Uterus (tissue), 4 donors: ENCODE measurements at places on chromosomes 6 and 20. TPM values are rescaled to one million over a fixed set of nuclear protein-coding genes. Genes with fewer than 3 reads are reported as not detected.

DNA sequence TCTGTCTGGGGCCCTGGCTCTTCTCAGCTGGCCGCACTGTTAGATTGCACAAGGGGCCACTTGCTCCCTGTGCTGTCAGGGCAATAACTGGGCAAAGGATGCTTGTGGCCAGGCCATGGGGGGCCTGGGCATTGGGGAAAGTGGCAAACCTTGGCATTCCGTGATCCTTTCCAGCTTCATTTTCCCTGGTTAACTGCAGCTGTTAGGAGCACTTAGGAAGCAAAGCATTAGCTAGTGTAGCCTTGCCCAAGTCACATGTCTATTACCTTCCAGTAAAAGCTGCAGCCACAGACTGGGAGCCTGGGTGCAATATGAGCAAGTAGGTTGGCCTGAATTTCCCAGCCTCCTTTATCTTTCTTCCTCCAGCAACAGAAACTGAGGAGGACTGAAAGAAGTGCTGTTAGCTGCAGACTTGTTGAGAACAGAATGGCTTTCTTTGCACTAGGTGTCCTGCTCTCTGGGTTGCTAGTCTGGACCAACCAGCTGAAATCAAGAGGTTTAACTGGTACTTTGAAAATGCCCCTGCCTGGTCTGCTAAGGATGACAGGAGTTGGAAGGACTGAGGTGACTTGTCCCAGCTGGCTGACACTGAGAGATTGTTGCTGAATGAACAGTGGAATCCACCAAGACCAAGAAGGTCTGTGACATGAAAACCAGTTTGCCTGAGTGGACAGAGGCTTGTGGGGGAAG is 312.3 kb upstream of the SUPT3H start:
- H3K27me3 ChIP-seq = no peaks in the 10 kb centered on the region
- H3K36me3 ChIP-seq = no peaks in the 10 kb centered on the region
- no peak overlapping the region for H3K4me3 ChIP-seq
- no peaks in the 10 kb centered on the region for H3K4me1 ChIP-seq
- DNase-seq = no peak

The RALGAPA2 gene
- total RNA-seq = 25.9 TPM

DNA sequence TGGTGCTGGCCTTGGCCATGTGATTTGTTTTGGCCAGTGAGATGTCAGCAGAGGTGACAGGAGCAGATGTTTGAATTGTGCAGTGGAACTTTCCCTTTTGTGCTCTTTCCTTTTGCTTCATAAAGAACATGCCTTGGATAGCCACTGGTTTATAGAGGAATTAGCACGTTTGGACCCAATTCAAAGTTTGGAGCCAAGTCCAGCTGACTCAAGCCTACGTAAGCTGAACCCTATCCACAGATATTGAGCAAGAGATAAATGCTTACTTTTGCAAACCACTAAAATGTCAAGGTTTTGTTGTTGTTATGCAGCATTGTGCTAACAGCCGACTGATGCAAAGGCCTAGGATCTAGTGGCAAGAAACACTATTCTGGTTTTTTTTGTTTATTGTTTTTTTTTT is 230.9 kb upstream of the CITED2 start:
- no peaks in the 10 kb centered on the region for H3K27me3 ChIP-seq
- H3K36me3 ChIP-seq = no peaks in the 10 kb centered on the region
- H3K4me1 ChIP-seq = no peaks in the 10 kb centered on the region
- H3K4me3 ChIP-seq = no peak overlapping the region

DNA sequence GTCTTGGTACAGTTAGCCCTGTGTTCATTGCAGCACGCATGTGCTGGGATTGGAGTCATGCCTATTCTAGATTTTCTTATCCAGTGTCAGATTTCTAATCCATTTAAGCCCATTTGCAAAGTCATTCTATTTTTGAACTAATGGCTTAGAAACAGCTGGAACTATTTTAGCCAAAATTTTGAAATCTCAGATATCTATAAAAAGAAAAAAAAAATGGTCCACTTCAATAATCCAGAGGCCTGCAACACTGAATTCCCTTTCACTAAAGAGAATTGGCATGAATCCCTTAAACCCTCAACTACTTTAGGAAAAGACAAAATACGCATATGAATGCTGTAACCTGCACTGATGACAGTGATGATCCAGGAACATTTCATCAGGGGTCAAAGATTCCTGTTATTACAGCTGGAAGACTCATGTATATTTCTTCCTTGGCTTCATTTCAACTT is 1.5 kb downstream of the COL21A1 start:
- no peak overlapping the region for H3K4me3 ChIP-seq
- H3K27me3 ChIP-seq = no peaks in the 10 kb centered on the region
- no peak for DNase-seq
- H3K36me3 ChIP-seq = no peaks in the 10 kb centered on the region
- peaks cover 6% of the 10 kb centered on the region for H3K4me1 ChIP-seq
- peak overlapping the region; percentile 79 for H3K27ac ChIP-seq

GRCh38 chr20:50315586-50316551 is 125.2 kb downstream of the CEBPB start:
- no peaks in the 10 kb centered on the region for H3K36me3 ChIP-seq
- H3K27me3 ChIP-seq = no peaks in the 10 kb centered on the region
- H3K4me1 ChIP-seq = peaks cover 5% of the 10 kb centered on the region

- no peaks in the 10 kb centered on the region for H3K4me1 ChIP-seq
- H3K27me3 ChIP-seq = no peaks in the 10 kb centered on the region
- no peak overlapping the region for H3K27ac ChIP-seq
- no peak for DNase-seq
- H3K36me3 ChIP-seq = no peaks in the 10 kb centered on the region
These were observed 7.4 kb downstream of the GMEB2 start for GRCh38 chr20:63619505-63619904.

DNA sequence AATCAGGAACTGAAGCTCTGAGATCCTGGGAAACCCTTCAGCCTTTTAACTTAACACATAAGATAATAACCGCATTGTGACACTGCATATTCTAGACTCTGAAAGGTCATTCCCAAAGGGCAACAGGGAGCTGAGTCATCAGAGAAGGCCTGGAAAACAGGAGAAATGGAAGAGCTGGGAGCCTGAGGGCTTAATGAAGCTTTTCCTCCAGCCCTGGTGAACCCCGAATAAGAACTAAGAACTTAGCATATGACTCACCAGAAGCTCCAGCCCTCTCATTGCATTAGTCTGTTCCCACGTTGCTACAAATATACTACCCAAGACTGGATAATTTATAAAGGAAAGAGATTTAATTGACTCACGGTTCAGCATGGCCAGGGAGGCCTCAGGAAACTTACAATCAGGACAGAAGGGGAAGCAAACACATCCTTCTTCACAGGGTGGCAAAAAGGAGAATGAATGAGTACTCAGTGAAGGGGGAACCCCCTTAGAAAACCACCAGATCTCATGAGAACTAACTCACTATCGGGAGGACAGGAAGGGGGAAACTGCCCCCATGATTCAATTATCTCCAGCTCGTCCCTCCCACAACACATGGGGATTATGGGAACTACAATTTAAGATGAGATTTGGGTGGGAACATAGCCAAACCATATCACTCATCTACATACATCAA is 648.5 kb downstream of the TFAP2A start:
- no peak overlapping the region for H3K27ac ChIP-seq
- DNase-seq = no peak
- H3K4me3 ChIP-seq = no peak overlapping the region
- H3K4me1 ChIP-seq = no peaks in the 10 kb centered on the region
- H3K27me3 ChIP-seq = no peaks in the 10 kb centered on the region

DNA sequence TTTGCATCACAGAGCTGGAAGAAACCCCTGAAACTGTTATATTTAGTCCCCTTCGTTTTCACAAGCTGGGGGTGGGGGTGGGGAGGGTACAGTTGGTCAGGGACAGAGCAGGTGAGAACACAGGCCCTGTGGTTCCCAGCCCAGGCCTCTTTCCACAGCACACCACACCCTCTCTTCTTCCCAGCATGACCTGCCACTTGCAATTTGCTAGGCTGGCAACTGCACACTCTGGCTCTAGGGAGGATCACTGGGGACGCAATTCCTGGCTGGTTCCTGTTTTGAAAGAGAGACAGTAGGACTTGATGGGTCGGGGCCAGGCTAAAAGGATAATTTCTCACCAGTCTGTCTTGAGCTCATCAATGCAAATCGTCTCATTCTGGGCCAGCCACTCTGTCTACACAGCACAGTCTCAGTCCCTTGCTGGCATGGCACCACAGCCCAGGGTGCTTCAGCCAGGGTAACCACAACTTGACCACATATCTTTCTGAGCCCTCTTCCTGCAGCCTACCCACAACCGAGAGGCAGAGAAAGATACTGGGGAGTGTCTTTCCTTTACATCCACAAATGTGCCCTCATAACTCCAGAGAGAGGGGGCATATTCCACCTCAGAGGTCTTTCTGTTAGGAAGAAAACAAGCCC is 41.7 kb upstream of the EMILIN3 start:
- H3K36me3 ChIP-seq = no peaks in the 10 kb centered on the region
- no peak overlapping the region for H3K27ac ChIP-seq
- no peak overlapping the region for H3K4me3 ChIP-seq
- H3K4me1 ChIP-seq = no peaks in the 10 kb centered on the region
- H3K27me3 ChIP-seq = no peaks in the 10 kb centered on the region
- DNase-seq = no peak

GRCh38 chr6:163367497-163368183 is 46.9 kb upstream of the QKI start:
- DNase-seq = no peak
- H3K4me1 ChIP-seq = no peaks in the 10 kb centered on the region
- H3K27ac ChIP-seq = no peak overlapping the region

The PAK5 gene
- not detected for total RNA-seq

DNA sequence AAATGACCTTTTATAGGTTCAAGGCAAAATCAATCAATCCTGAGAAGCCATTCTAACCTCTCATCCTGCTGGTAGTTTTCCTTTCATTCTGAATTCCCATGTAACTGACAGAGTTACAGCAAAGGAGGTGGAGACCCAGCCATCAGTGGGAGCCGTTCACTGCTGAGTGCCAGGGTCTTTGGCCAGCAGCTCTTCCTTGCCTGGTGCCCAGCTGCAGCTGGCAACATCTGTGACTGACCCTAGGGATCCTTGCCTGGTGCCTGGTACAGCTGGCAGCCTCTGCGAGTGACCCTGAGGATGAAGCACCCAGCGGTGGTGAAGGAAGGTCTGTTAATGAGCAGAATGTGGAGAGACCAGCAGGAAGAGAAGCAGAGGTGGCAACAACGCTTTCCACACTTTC is 314.6 kb downstream of the THBS2 start:
- peak overlapping the region; percentile 4 for H3K4me3 ChIP-seq
- no peaks in the 10 kb centered on the region for H3K36me3 ChIP-seq
- H3K27me3 ChIP-seq = no peaks in the 10 kb centered on the region
- peaks cover 4% of the 10 kb centered on the region for H3K4me1 ChIP-seq
- DNase-seq = no peak

DNA sequence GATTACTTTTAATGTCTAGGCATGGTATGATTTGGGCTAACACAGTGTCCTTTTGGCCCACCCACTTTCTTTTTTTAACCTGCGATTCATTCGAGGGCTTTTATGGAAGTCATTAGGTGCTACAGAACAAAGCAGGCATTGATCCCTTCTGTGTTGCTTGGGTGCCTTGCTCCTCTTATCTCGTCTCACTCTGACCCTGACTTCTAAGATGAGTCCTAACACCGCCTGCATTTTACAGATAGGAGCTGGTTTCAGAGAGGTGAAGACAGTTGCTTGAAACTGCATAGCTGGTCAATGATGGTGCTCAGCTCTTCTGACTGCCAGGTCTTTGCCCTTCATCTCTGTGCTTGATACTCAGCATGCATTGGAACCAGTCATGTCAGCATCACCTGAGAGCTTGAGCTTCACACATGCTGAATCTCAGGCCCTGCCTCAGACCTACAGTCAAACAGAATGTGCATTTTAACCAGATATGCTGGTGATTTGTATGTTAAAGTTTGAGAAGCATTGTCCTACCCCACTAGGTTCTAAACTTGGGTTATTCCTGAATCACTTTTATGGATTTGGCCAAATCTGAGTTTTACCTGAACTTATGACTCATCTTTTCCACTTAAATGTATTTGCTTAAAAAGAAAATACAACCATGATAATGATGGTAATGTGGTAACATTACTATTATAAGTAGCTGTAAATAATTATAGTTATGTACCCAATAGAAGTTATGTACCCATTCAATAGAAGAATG is 142.3 kb downstream of the PLCB4 start:
- DNase-seq = no peak
- no peak overlapping the region for H3K4me3 ChIP-seq
- no peaks in the 10 kb centered on the region for H3K4me1 ChIP-seq
- H3K36me3 ChIP-seq = no peaks in the 10 kb centered on the region
- H3K27me3 ChIP-seq = no peaks in the 10 kb centered on the region

DNA sequence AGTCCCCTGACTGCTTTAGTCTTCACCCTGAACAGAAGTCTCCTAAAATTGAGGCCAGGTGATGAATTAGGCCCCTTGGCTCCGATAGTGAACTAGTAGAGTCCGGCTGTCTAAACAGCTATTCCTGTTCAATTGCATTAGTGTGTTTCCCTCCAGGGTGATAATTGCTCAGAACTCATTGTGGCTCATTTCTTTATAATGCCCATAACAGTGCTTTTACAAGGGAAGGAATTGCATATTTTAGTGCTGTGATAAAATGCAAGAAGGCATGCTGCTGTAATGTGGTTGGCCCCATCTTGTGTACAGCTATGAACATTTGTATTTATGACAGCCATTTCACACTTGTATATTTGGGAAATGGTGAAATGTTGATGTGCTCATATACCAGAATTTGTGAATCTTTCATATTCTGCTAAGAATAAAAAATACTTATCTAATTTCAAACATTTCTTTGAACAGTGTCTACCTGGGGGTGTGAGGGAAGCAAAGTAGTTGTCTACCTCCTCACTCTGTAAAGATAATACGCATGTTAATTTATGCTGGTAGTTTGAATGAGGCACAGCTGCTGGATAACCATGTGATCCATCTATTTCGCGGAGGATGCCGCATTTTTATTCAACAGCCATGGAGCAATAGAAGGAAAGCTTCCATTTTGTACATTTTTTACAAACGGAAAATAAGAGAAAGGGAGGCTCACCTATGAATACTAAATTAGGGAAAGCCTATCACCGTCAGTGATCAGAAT is 451.4 kb downstream of the NKAIN2 start:
- H3K27me3 ChIP-seq = no peaks in the 10 kb centered on the region
- H3K4me3 ChIP-seq = no peak overlapping the region
- H3K36me3 ChIP-seq = no peaks in the 10 kb centered on the region
- no peak for DNase-seq
- H3K27ac ChIP-seq = no peak overlapping the region

DNA sequence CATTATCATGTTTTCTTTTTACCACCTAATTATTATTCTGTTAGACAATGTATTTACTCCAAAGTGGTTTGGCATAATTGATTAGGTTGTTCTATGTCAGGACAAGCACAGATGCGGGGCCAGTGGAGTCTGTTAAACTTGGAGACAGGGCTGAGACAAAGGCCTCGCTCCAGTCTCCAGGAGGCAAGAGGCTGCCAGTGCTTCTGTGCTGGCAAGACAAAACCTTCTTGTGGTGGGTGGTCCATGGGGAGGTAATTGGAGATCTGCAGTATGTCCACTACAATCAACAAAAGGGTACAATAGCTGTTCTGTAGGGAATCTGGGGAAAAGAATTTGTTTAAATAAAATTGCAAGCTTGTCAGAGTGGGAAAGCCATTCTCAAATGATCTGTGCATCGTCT is 677.2 kb upstream of the SLC35B3 start:
- H3K27me3 ChIP-seq = no peaks in the 10 kb centered on the region
- H3K27ac ChIP-seq = no peak overlapping the region
- no peak overlapping the region for H3K4me3 ChIP-seq
- no peaks in the 10 kb centered on the region for H3K4me1 ChIP-seq
- H3K36me3 ChIP-seq = no peaks in the 10 kb centered on the region

GRCh38 chr20:43448748-43449535 is 8.8 kb upstream of the SRSF6 start:
- H3K27me3 ChIP-seq = no peaks in the 10 kb centered on the region
- no peak overlapping the region for H3K4me3 ChIP-seq
- no peaks in the 10 kb centered on the region for H3K4me1 ChIP-seq
